ENCODE measurements at places on chromosomes 2 and 18.

DNA sequence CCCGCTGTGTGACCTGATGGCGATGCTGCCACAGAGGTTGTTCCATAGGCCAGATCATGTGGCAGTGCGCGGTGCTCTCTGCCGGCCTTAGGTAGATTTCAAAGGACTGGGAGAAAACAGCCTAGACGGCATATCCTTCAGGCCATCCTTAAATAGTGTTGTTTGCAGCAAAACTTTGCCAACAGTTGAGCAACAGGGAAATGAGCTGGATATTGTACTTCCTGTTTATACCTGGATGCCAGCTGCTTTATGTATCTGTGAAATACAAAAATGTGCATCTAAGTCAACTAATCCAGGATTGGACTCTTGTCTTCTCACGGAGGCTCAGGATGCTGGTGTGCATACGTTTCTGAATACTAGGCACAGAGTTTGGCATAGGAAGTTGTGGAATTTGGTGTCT is 107.1 kb downstream of the EML6 start:
- DNase-seq, result no peak

- DNase-seq, result no peak
Observed at GRCh38 chr2:1617425-1618021, 126.8 kb downstream of the PXDN start.

DNA sequence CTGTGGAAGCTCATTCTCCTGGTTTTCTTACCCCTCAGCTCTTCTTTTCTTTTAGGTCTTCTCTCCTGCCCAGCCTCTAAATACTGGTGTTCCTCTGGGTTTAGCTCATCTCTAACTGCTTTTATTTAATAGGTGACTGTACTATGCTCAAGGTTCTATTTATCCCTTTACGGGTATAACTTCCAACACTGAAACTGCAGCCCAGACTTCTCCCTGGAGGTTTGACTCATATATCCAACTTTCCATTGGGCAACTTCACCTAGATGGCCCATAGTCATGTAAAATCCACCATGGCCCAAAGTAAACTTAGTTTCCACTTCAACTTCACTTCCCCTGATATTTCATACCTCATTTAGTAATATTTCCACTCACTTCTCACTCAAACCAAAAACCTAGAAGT is 273.1 kb downstream of the PLCL1 start:
- DNase-seq, result no peak

DNA sequence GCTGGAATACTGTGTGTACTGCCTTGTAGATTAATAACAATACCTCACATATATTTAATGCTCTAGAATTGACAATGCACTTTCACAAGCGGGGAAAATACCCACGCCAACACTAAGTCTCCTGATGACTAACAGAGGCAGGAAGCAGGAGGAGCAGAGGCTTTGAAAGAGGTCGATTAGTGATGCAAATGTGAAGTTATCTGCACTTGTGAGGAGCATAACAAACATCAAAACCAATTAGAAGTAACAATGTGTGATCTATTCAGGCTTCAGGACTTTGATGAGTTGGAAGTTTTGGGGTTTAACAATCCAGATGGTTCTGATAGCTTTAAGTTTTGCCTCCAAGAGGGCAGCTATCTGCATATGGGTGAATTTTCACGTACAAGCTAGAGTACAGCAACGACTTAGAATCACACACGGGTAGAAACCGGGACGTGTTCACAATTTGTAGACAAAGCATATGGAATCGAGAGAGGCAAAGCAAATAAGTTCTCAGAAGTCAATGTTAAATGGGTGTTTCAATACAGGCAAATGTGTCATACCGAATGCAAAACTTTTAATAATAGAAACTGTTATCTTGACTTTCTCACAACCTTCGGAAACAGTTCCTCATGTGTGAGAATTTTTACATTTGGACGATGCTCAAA is 114.5 kb downstream of the METTL8 start:
- peak; percentile 29 for DNase-seq

DNA sequence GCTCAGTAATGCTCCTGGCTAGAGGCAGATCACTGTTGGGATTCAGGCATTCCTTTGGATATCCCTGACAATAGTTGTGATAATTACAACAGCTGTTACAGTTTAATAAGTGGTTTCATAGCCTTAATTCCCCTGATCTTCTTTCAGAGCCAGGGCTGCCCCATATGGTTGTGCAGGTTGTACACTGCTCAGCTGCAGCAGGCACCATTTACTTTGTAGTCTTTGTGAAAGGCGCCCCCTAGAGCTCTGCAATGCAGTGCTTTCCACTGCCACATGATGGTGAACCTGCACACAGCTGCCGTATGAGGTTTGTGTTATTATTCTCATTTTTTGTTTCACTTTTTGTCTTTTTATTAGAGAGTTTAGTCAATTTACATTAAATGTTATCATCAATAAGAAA is 239.1 kb downstream of the KCNS3 start:
- peak; percentile 24 for DNase-seq

DNA sequence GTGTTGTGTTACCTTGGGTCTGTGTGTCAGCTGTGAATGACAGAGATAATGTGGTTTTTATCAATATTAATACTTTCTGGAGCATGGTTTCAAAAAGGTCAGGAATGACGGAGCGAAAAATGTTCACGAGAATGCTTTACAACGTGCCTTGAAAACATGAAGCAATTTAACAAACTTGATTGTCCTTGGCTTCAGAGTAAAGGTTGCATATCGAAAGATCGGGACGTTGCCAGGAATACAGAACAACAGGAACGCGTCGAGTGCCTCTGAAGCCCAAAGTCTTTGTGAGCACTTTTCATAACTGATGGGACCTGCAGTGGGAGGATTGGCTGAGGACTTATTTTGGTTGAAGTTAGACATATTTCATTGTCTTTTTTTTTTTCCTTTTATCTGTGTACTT is 206.1 kb downstream of the ZNF407 start:
- no peak for DNase-seq

GRCh38 chr18:3262234-3263131 is 550 bp downstream of the MYL12B start:
- no peak for DNase-seq

GRCh38 chr2:67453310-67453709 is 56.2 kb downstream of the ETAA1 start:
- DNase-seq, result no peak

GRCh38 chr2:44940049-44940494 is 1.4 kb upstream of the SIX3 start:
- DNase-seq, result no peak
